ENCODE measurements at places on chromosomes 1 and 21.

DNA sequence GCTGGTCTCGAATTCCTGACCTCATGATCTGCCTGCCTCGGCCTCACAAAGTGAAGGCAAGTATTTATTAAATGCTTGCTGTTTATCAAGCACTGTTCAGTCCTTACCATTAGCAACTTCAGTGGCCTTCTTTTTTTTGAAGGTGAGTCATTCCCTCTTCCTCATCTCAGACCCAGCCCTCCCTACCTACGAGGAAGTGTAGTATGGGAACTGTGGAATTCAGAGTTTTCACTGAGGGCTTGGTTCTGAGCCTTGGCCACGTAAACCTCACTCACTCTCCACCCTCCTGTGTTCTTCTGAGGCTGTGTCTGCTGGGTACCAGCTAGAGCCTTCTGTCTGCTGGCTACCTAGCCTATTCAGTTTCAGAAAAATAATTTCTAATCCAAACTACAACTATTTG lies 218.3 kb upstream of the SGIP1 start:
- no peak for DNase-seq

- DNase-seq, result no peak
Measured at GRCh38 chr1:203463469-203464062, 12.0 kb upstream of the PRELP start.

- no peak for DNase-seq
Measured at GRCh38 chr21:18191139-18191538, 53.5 kb upstream of the CHODL start.

DNA sequence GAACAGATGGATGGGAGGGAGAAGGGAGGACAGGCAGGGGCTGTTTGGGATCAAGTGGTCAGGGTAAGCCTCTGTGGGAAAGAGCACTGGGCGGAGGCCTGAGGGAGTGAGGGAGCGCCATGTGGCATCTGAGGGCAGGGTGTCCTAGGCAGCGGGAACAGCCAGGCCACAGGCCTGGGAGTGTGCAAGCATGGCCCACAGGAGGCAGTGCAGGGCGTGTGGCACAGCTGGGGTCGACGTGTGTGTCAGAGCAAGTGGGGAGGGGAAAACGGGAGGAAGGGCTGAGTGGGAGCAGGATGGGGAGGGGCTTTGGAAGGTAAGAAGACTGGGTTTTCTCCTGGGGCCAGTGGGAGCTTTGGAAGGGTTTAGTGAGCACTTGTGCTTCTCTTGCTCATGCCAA lies 143.4 kb downstream of the SYF2 start:
- no peak for DNase-seq

DNA sequence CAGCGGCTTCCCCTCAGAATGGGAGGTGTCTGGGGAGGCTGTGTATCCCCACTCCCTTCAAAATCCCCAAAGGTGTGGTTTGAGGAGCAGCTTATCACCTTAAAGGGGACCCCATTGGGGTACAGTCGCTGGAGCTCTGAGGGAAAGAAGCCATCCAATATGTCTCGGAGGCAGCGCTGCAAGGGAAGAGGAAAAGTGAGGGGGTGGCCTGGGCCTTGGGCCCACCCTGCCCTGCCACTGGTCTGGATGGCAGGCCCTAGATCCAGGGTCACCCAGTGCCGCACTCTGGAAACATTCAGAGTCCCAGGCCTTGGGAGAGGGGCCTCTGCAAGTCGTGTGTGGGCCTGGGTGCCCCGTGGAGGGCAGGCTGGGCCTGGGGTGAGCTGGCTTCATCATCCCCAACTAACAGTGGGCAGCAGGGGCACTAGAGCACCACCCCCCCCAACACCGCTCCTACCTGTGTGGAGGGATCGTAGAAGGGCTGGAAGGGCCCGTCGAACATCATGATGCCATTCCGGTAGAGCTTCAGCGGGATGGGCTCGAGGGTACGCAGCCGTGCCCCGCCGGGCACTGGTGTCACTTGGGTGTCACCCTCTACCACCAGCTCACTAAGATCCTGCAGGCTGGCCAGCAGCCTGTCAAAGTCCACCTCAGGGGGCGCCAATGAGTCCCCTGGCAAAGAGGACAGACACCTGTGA lies 5.6 kb downstream of the SH3BGRL3 start:
- no peak for DNase-seq

DNA sequence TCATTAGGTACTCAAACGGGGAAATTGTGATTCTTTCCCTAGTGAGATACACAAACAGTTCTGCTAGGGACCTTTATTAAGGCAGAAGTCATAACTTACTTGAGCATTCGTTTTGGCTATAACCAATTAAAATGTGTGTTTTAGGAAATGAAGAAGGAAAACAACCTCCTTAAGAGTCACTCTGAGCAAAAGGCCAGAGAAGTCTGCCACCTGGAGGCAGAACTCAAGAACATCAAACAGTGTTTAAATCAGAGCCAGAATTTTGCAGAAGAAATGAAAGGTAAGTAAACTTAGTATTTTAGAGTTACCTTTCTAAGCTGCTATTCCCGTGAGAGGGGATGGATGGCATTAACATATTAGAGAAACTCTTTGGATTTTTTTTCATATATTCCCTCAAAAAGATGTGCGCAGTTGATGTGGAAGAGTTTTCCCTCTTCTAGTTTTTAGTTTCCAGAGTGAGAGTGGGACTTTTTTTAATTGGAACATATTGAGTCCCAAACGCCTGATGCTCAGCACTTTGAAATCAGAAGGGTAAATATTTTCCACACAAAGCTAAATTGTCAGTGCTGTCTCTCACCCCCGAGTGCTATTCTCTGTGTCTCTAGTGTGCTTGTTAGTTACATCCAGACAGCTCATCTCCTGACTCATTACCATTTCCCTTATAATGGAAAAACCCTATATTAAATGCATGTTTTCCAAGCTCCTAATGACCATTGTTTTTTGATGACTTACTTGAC lies 34.9 kb downstream of the CENPF start:
- no peak for DNase-seq

DNA sequence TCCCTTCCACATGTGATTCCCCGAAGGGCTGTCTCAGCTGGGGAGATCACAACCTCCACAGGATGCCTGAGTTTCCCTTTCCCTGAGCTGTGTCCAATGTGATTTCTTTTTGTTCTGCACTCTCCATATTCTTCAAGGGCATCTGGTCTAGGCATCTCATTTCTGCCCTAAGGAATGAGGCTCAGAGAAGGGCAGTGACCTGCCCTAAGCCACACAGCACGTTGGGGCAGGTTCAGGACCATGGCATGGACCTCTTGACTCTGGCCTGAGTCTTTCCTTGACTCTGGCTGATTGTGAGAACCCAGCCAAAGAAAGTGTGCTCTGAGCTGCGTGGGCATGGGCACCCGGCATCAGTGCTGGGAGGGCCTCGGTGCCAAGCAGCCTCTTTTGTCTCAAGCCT lies 590.3 kb downstream of the PTPRU start:
- DNase-seq, result no peak

DNA sequence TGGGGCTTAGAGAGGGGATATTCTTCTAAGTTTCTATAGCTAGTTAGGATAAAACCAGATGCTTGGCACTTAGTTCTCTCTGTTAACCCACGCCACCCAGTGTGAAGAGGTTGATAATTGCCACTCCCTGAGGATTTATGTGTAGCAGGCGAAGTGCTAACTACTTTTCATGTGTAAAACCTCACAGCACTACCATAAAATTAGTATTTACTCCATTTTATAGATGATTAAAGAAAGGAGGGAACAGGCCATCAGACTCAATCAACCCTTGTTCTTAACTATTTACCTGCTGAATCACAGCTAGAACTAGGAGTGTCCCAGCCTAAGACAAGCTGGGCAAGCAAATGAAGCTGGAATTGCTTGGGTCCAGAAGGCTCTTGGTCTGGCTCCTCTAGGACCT lies 8.9 kb downstream of the LIN28A start:
- no peak for DNase-seq

- DNase-seq, result no peak
Measured at GRCh38 chr1:154223621-154224020, 2.9 kb downstream of the UBAP2L start.

GRCh38 chr21:32483293-32483595 lies 70.7 kb downstream of the EVA1C start:
- no peak for DNase-seq

GRCh38 chr1:245188403-245188802 lies 33.6 kb downstream of the KIF26B start:
- DNase-seq, result no peak

GRCh38 chr1:247440001-247440620 lies 17.8 kb downstream of the OR2B11 start:
- no peak for DNase-seq

GRCh38 chr1:51616903-51617708 lies at the start of gene OSBPL9:
OSBPL9 (plus strand) TSS chr1:51617092; CDS start chr1:51617111, 19 bp downstream.
- peak; percentile 90 for DNase-seq

- no peak for DNase-seq
Measured at GRCh38 chr1:64871256-64871655, 95.1 kb downstream of the JAK1 start.

DNA sequence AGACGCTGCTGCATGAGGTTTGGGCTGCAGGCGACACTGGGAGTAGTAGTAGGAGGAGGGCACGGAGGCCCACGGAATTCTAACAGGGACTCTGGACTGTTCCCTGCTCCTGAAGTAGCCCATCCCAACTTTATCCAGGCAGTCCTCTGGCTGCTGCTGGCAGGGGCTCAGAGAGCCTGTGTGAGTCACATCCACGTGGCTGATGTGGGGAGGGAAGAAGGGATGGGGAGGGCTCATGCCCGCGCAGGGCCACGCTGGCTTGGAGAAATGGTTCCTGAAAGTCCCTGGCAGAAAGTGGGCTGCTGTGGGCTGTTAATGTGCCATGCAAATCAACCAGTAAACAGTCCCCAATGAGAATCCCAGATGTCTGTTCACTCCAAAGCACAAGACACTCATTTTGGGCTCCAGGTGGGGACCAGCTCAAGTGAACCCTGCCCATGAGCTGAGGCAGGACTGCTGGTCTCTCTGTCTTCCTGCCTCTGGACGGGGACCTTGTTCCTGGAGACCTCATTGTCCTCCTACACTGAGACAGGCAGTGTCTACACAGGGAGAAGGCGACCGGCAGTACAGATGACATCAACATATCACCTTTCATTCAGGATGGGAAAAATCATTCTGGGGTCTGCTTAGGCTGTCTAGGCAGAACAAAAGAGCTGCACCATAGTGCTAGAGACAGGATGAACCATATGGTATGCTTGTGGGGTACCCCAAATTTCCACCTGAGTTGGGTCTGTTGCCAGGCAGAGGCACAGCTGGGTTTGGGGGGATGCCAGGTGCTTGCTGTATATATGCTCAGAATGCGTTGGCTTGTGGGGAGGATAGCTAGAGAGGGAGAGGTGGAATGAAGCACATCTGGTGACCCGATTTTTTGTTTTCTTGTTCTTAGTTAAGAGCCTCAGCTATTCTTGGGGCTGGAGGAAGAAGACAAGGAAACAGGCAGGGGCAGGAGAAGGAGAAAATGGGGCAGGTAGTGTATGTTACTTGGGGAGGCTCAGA lies 57.9 kb upstream of the FMOD start:
- DNase-seq, result no peak

DNA sequence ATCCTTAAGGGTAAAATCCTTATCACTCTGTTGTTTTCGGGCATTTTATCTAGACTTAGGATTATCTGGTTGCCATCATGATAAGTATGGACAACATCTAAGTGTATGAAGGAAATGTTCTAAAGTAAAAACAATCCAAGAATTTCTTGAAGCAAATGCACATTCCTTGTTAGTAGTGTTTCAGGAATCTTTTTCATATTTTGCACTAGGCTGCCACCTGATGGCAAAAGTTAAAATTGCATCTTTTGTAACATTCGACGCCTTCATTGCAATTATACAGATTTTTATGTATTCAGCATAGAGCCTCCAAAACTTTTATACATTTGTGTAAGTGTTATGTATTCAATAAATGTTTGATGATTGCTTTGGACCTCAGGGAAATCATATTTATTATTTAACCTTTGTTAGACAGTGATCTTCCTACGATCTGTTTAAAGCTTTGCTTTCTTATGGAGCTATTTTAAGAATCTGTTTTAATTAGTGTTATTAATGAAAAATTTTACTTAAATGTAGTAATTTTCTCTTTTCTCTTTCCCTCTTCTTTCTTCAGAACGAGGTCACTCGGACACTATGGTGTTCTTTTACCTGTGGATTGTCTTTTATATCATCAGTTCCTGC lies 49.4 kb upstream of the KIAA1614 start:
- peak; percentile 31 for DNase-seq

DNA sequence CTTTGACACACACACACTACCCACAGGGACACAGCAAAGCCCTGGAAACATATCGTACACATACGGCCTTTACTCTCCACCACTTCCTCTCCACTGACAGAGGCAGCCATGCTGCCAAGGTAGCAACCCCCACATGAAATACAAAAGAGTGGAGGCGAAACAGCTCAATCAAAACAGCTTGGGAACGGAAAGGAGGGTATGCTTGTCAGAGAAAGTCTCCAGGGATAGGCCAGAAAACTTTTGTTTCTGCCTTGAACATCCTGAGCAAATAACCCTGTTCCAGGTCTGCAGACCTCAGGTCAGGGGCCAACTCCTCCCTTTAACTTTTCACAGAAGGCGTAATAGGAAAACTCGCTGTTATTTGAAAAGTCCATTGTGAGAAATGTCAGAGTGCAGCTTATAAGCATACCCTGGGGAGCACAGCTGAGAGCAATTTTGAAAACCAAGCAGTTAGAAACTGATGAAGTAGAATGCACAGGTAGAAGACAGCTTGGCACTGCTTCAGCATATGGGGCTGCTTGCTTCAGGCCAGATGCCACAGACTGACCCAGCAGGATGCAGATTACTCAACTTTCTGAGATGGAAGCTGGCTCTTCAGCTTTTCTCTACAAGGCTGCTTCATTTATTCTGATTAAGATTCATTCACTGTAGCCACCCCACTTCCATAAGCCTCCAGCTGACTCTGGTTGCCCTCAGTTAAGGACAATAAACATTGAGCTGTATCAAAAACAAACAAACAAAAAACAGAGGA lies 18.0 kb downstream of the KIAA0319L start:
- no peak for DNase-seq

DNA sequence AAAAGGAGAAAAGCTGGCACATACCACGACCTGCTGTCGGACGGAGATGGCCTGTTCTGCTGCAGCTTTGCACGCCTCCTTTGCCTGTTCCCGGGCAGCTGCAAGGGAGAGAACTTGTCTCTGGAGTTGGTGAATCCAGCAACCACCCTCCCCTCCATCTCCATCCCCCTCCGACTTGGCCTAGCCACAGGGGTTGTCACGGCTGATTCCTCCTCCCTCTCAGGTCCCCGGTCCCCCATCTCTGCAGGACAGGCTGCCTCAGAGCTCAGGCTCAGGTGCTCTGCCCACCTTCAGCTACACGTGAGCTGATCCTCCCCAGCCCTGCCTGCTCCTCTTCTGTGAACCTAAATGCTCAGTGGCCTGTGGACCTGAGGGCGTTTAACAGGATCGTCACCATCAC lies 11.1 kb upstream of the SRM start:
- no peak for DNase-seq

DNA sequence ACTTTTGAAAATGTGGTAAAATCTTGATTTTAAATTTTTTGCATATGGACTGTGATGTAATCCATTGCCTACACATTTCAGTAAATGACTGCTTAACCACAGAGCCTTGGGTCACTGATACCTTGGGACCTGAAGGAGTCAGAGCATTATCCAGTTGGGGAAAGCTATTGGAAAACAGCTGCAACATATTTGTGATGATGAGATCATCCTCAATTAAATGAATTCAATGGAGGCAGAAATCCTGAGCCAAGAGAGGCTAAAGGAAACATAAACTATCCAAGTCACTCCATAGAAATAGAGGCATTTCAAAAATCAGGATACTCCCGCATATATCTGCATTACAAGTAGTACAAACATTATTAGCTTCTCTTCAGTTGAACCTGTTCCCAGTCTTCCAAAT lies 99.8 kb upstream of the PRMT6 start:
- no peak for DNase-seq
